NCI-H345 (cell line): ENCODE measurements at places on chromosomes 11 and 22.

- peak; percentile 14 for DNase-seq
Observed at GRCh38 chr11:18721561-18722292, 4.3 kb downstream of the IGSF22 start.

- DNase-seq, result no peak
Observed at GRCh38 chr22:35521358-35522224, 19.0 kb upstream of the RASD2 start.

DNA sequence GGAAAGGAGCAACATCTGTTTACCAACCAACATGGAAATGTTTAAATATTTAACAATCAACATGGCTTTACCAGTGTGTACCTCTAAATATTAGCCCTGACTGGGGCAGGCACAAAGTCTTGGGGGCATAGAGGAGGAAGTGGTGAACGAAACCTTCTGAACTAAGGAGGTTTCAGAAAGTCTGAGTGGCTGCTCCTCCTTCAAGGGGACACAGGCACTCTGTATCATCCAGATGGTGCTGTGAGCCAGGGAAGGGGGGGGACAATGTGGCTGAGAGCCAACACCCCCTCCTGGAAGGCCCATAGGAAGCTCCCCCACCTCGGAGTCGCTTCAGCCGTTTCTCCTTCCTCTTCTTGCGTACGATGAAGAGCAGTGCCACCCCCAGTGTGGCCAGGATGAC is 107.7 kb downstream of the CEP164 start:
- no peak for DNase-seq

- DNase-seq, result no peak
Observed at GRCh38 chr11:35763301-35763700, 100.7 kb downstream of the TRIM44 start.

GRCh38 chr11:27233654-27234042 is 129.4 kb downstream of the CCDC34 start:
- no peak for DNase-seq

DNA sequence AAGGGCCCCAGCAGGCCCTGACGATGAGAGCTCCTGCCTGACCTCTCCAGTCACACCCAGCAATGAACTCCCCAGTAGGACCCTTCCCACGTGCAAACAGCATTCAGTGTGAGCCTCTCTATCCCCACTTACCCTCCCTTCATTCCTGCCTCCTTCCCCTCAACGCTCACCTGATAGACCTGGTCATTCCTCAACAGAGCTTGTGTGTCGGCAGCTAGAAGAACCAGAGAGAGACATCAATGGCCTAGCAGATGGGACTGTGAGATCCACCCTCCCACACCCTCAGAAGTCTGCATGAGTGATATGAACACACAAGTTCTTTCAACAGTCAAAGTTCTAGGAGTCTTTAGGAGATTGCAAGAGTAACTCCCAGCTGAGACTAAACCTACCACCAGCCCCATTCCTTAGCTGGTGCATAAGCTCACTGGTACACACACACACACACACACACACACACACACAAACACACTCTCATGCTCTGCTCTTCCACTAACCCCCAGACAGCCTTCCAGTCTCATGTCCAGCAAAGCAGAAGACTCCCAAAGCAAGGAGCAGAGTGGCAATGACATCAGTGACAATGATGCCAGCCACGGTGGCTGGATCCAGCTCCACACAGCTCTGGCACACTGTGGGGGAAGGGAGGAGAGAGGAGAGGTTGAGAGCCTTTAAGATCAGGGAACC is 3.1 kb downstream of the CD3D start:
- DNase-seq, result no peak

- no peak for DNase-seq
Observed at GRCh38 chr11:61486011-61486620, 22.4 kb upstream of the LRRC10B start.

- DNase-seq, result no peak
Observed at GRCh38 chr11:11988681-11989261, 19.7 kb downstream of the DKK3 start.

- DNase-seq, result no peak
Observed at GRCh38 chr22:36299295-36299694, 46.4 kb downstream of the APOL1 start.

DNA sequence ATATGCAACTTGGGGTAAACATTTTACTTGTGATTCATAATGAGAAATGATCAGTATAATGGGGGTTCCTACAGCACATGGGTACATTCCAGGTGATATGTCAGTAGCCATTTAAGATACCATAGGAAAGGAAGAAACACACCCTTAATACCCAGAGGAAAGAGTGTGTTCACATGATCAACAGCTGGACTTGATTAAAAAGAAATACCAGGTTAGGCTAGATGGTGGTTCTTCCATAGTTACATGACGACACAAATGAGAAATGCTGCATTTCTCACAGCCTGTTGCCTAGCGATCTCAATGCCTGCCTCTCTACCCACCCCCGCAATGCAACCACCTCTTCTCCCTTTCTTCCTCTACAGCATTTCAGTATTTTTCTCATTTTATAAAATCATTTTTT is 96.8 kb downstream of the TTC28 start:
- DNase-seq, result no peak

GRCh38 chr22:48488611-48489511 is 1338.8 kb downstream of the BRD1 start:
- DNase-seq, result peak; percentile 29

GRCh38 chr11:8608652-8609051 is 14.6 kb upstream of the STK33 start:
- no peak for DNase-seq

DNA sequence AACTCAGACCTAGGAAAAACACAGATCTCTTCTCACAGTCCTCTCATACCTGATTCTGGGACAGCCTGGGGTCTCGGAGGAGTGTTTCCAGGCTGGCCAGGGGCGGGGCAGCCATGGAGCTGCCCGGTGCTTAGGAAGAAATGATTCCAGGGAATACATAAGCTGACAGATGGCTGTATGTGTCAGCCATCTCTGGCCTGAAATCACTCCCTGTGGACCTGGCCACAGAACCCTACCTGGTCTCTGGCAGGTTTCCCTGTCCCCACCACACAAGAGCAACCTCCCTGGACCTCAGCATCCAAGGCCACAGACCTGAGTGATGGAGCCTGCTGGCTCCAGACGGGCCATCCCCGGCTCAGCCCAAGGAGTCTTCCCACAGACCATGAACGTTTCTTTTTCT is 10.0 kb downstream of the GGA1 start:
- no peak for DNase-seq

GRCh38 chr22:45762545-45763235 is 91.1 kb downstream of the ATXN10 start:
- no peak for DNase-seq

DNA sequence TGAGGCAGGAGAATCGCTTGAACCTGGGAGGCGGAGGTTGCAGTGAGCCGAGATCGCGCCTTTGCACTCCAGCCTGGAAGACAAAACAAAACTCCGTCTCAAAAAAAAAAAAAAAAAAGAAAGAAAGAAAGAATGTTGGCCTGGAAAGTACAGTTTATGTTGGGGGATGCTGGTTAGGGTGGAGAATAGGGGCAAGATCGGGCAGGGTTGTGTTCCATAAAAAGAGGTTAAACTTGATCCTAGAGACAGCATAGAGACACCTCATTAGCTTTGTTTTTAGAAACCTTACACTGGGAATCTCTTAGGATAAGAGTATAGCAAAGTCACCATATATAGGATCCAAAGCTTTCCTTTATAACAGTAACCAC is 1.9 kb upstream of the FTH1 start:
- DNase-seq, result no peak

DNA sequence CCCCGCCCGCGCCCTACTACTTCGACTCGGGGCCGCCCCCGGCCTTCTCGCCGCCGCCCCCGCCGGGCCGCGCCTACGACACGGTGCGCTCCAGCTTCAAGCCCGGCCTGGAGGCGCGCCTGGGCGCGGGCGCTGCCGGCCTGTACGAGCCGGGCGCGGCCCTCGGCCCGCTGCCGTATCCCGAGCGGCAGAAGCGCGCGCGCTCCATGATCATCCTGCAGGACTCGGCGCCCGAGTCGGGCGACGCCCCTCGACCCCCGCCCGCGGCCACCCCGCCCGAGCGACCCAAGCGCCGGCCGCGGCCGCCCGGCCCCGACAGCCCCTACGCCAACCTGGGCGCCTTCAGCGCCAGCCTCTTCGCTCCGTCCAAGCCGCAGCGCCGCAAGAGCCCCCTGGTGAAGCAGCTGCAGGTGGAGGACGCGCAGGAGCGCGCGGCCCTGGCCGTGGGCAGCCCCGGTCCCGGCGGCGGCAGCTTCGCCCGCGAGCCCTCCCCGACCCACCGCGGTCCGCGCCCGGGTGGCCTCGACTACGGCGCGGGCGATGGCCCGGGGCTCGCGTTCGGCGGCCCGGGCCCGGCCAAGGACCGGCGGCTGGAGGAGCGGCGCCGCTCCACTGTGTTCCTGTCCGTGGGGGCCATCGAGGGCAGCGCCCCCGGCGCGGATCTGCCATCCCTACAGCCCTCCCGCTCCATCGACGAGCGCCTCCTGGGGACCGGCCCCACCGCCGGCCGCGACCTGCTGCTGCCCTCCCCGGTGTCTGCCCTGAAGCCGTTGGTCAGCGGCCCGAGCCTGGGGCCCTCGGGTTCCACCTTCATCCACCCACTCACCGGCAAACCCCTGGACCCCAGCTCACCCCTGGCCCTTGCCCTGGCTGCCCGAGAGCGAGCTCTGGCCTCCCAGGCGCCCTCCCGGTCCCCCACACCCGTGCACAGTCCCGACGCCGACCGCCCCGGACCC is 17.4 kb upstream of the ACR start:
- DNase-seq, result no peak

DNA sequence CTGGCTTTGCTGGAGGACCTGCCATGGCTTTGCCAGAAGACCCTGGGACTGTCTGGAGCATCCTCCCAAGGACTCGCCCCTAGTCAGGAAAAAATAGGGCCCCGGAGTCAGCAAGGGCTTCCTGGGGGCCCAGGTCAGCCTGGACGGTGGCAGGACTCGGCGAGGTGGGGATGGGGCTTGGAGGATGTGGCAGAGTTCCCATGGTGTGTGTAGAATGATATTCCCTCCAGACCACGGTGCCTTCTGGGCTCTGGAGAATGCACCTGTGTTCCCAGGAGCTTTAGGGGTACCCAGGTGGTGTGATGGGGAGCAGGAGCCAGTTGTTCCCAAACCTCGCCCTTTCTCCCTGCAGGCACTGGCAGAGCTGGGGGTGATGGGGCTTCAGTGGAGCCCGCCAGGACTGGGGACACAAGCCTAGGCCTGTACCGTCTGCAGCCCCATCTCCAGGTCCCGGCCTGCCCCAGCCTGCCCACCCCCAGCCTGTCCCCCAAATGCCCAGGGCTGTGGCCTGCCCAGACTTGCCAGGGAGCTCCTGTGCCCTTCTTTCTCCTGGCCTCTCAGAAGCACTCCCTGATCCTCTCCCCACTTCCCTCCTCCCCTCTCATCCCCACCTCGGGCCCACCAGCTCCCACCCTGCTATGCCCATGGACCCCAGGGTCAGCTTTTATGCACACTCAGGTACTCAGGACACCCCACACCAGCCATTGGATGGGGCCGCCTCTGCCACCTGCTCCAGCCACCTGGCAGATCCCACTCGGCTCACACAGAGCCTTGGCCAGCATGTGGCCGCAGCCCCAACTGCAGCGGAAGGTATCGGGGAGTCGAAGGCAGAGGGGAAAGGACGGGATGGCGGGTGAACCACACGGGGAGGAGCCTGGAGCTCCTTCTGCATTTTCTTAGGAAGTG is 82.1 kb downstream of the CDKN1C start:
- DNase-seq, result no peak

GRCh38 chr11:72125956-72126355 is 9.6 kb upstream of the FOLR3 start:
- no peak for DNase-seq

DNA sequence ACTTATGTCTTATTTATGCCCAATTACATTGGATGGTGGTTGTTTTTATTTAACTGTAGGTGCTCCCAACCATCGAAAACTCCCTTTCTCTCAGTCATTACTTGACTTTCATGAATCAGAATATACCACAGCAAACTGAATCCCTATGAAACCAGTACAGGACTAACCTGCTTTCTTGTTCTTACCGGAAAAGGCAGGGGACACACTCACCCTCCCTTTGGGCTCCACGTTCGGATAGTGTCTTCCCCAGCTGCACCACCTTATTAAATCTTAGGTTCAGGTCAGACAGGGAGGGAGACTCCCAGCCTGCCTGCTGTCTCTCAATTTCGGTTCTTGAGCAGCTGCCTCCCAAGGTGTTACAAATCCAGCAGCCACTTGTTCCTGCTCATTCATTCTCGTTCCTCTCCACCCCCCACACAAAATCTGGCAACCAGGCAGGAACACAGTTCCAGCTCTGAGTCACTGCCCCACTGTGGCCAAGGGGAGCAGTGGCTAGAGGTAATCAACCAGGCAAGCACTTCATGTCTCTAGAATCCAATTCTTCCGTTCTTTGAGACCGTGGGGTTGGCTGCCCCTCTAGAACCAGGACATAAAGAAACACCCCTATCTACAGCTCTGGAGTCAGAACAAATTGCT is 133.0 kb downstream of the PLEKHA7 start:
- DNase-seq, result no peak

GRCh38 chr11:8375460-8375859 is 111.8 kb upstream of the LMO1 start:
- DNase-seq, result no peak

DNA sequence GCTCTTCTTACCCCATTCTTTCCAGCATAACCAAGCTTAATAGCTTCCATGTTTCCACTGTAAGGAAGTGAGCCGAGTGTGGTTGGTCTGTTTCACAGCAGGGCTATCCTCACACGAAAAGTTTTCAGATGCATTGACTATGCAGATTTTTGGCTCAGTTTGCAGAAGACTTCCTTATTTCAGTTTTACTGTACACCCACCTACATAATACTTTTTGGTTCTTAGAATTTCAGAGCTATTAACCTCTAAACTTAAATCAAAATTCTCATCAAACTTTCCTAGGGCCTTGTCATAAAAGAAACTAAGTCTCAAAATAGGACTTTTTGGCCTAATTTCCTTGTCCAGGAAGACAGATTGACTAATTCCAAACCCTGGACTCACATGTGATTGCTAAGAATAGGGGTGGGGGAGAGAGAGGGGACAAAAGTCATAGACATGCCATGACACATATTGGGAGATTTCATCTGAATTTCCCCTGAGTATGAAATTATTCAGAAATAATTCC is 7.3 kb upstream of the EHF start:
- no peak for DNase-seq
